ENCODE measurements at places on chromosomes 4 and X.

GRCh38 chr4:145736241-145736831 lies 56.4 kb downstream of the C4orf51 start:
- H3K4me1 ChIP-seq: peaks cover 54% of the 10 kb centered on the region
- H3K4me3 ChIP-seq: no peak overlapping the region
- H3K27me3 ChIP-seq: no peaks in the 10 kb centered on the region

GRCh38 chr4:175176710-175177109 lies 258.6 kb downstream of the ADAM29 start:
- no peak overlapping the region for H3K27ac ChIP-seq
- no peaks in the 10 kb centered on the region for H3K36me3 ChIP-seq
- no peak for DNase-seq
- H3K4me3 ChIP-seq: no peak overlapping the region
- no peaks in the 10 kb centered on the region for H3K27me3 ChIP-seq

GRCh38 chr4:52592287-52592686 lies 66.8 kb downstream of the USP46 start:
- H3K4me1 ChIP-seq: no peaks in the 10 kb centered on the region
- H3K36me3 ChIP-seq: peaks cover 8% of the 10 kb centered on the region
- no peak for DNase-seq
- H3K4me3 ChIP-seq: no peak overlapping the region
- H3K27ac ChIP-seq: no peak overlapping the region

DNA sequence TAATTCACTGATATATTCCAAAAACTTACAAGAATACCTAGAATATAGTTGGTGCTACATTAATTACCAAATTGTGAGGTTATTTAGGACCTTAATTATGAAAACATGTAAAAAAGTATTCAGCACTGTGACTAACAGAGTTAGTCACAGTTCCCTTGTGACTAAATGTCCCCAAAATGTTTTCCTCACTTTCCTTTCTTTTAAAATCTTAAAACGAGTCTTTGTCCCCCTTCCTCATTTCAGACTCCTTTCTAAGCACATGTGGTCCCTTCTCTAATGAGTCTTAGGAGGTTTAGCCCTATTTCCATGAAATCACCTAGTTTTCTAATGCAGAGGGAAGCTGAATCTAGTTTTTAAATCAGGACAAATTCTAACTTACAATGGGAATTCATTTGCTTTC lies 175.0 kb downstream of the PPP3CA start:
- H3K36me3 ChIP-seq: no peaks in the 10 kb centered on the region
- peaks cover 29% of the 10 kb centered on the region for H3K4me1 ChIP-seq
- no peak overlapping the region for H3K27ac ChIP-seq

DNA sequence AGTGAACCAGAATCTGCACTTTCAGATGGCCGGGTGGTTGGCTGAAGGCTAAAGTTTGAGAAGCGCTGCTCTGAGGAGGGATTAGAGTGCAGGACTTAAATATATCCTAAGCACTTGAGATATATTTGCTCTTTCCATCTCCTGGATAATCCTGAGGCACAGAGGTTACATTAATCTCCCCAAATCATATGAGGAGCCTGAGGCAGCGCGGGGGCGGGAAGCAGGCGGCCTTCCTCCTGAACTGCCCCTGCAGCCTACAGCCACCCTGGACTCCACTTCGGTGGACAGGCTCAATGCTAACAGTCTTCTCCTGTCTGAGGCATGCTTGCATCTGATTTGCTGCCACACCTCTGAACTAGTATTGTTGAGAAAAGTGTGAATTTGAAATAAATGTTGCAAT lies 72.5 kb downstream of the AFAP1 start:
- no peak for DNase-seq
- peaks cover 15% of the 10 kb centered on the region for H3K4me1 ChIP-seq
- peaks cover 44% of the 10 kb centered on the region for H3K36me3 ChIP-seq
- H3K4me3 ChIP-seq: no peak overlapping the region
- H3K27ac ChIP-seq: no peak overlapping the region

GRCh38 chrX:109830157-109830703 lies 97.2 kb upstream of the ACSL4 start:
- no peaks in the 10 kb centered on the region for H3K27me3 ChIP-seq
- H3K4me3 ChIP-seq: no peak overlapping the region
- H3K4me1 ChIP-seq: no peaks in the 10 kb centered on the region
- H3K27ac ChIP-seq: no peak overlapping the region
- DNase-seq: no peak

- no peaks in the 10 kb centered on the region for H3K27me3 ChIP-seq
- no peak overlapping the region for H3K4me3 ChIP-seq
- H3K27ac ChIP-seq: no peak overlapping the region
- H3K4me1 ChIP-seq: no peaks in the 10 kb centered on the region
Observed at GRCh38 chr4:22668702-22669101, 24.0 kb upstream of the GBA3 start.

DNA sequence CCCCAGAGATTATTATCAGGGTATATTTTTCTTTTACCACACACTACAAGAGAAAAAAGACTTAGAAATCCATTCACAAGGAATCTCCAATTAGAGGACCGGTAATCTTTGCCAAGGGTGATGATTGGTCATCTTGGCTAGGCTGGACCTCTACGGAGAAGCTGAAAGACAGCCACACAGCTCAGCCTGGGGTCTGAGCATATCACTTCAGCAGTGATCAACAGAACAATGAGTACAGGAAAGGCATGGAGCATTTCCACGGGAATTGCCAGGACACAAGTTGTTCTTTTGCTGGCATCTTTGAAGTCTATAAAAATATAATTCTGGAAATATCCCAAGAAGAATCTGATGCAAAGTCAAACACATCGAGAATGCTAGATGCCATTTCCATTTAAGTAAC lies 191.5 kb downstream of the TENM3 start:
- H3K27ac ChIP-seq: no peak overlapping the region
- no peak overlapping the region for H3K4me3 ChIP-seq
- H3K4me1 ChIP-seq: no peaks in the 10 kb centered on the region
- no peaks in the 10 kb centered on the region for H3K27me3 ChIP-seq
- DNase-seq: no peak
- H3K36me3 ChIP-seq: no peaks in the 10 kb centered on the region

- peaks cover 42% of the 10 kb centered on the region for H3K36me3 ChIP-seq
- no peaks in the 10 kb centered on the region for H3K27me3 ChIP-seq
- H3K4me3 ChIP-seq: peak overlapping the region; percentile 95
- H3K4me1 ChIP-seq: peaks cover 65% of the 10 kb centered on the region
- H3K27ac ChIP-seq: no peak overlapping the region
Observed at GRCh38 chr4:82371497-82371896, 2.3 kb downstream of the HNRNPD start.

GRCh38 chr4:20323991-20324390 lies 72.3 kb downstream of the SLIT2 start:
- DNase-seq: no peak
- no peaks in the 10 kb centered on the region for H3K36me3 ChIP-seq
- no peak overlapping the region for H3K27ac ChIP-seq
- no peaks in the 10 kb centered on the region for H3K27me3 ChIP-seq

- H3K4me3 ChIP-seq: no peak overlapping the region
- no peak overlapping the region for H3K27ac ChIP-seq
- peaks cover 8% of the 10 kb centered on the region for H3K4me1 ChIP-seq
- H3K27me3 ChIP-seq: no peaks in the 10 kb centered on the region
Observed at GRCh38 chr4:152991398-152991797, 55.3 kb downstream of the FHDC1 start.

DNA sequence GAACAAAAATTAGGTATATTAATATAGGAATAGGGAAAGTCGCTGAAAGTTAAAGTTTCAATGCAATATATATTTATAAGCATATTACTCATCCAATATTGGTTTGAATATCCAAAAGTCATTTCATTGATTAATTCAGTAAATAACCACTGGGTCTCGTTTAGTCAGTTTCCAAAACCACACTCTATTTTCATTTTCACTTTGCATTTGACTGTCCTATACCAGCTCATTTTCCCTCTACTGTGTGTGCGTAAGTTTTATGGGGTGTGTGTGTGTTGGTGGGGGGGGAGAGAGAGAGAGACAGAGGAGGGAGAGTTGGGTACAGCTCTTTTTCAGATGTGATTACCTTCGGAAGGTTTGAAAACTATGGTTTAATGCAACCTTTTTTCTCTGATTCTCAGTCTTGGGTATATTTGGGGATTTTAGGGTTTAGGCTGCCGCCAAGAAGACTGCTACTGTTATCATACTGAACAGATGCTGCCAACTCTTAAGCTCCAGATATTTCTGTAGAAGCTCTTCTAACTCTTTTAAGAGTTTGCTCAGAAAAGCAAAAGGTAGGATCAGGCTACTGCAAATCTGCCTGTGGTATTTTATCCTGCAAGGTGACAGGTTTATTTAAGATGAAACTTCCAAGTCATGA lies 1427.4 kb downstream of the PCDH7 start:
- H3K4me1 ChIP-seq: no peaks in the 10 kb centered on the region
- no peak overlapping the region for H3K4me3 ChIP-seq
- no peaks in the 10 kb centered on the region for H3K27me3 ChIP-seq
- no peak overlapping the region for H3K27ac ChIP-seq
- DNase-seq: no peak

DNA sequence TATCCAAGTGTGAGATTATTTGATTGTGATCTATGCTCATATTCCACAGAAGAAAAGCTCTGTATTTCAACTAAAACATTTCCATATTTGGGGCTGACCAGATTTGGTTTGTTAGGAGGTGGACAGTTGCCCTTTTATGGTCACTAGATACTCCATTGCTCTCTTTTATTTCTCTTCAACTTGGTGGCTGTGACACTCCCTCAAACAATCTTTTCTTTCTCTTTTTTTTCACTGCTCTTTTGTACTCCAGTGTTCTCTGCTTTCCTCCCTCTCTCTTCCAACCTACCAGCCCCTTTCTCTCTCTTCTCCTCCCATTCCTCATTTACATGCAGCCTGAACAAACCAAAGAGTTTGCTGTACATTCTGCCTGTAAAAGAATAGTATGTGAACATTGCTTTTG lies 48.8 kb downstream of the RBPJ start:
- no peaks in the 10 kb centered on the region for H3K36me3 ChIP-seq
- H3K4me1 ChIP-seq: peaks cover 51% of the 10 kb centered on the region
- no peaks in the 10 kb centered on the region for H3K27me3 ChIP-seq
- DNase-seq: no peak
- H3K4me3 ChIP-seq: no peak overlapping the region

DNA sequence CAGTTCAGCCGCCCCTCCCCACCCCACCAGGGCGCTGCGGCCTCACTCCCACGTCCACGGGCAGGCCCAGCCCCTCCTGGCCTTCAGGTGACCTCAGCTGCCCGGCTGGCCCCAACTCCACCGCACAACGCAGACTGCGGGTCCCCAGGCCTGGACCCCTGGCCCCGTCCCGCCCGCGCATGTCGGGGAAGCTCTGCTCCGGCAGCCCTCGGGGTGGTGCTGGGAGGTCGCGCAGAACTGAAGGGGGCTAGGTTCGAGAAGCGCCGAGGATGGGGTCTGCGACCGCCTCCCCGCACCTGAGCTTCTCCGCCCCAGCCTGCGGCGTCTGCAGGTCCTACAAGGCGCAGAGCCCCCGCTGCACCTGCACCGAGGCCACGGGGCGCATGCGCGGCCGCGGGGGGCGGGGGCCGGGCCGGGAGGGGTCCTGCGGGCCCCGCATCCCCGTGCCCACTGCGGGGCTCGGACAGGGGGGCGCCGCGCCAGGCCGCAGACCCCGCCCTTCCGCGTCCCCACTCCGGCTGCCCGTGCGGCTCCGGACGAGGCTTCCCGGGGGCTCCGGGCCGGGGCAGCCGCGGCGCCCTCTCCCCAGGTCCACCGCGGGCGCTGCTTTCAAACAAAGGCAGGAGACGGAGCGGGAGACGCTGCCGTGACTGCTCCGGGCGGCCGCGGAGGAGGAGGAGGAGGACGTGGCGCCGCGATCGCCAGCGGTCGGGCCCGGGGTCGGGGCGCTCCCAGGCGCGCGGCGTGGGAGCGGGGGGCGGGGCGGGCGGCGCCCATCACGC lies 672 bp upstream of the NAT8L start:
- H3K36me3 ChIP-seq: no peaks in the 10 kb centered on the region
- H3K4me3 ChIP-seq: peak overlapping the region; percentile 43
- H3K4me1 ChIP-seq: peaks cover 10% of the 10 kb centered on the region

- H3K4me3 ChIP-seq: peak within 1 kb of the TSS; percentile 60
- peak within 1 kb of the TSS; percentile 39 for H3K27ac ChIP-seq
Observed at GRCh38 chrX:17374619-17375366, at the start of gene NHS. Gene NHS (plus strand): TSS chrX:17375200. CDS start chrX:17375758, 558 bp downstream.

DNA sequence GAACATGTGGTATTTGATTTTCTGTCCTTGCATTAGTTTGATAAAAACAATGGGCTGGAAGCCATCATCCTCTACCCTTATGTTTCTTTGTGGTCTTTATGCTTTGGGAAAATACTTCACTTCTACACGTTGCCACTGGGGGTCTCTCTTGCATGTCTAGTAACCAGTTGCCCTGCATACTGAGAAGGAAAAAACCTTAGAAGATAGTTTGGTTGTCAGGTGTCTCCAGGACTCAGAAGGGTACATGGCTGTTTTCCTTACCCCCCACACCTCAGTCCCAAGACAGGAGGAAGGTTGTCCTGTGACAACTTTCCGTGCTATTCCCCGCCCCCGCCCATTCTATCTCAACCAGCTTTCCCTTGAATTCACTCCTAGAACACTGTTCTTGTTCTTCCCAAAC lies 62.1 kb upstream of the LANCL3 start:
- no peaks in the 10 kb centered on the region for H3K36me3 ChIP-seq
- no peak overlapping the region for H3K27ac ChIP-seq
- H3K4me3 ChIP-seq: no peak overlapping the region
- no peak for DNase-seq

DNA sequence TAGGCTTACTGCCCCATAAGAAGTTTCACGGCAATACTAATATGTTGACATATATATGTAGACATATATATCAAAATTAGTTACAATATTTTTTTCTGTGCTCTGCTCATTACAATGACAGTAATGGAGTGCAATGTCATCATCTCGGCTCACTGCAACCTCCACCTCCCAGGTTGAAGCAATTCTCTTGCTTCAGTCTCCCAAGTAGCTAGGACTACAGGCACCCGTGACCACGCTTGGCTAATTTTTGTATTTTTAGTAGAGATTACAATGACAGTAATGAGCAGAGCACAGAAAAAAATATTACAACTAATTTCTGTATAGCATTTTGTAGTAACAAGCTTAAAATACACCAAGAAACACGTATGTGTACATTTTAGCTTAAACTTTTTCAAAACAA lies 7.6 kb downstream of the EIF4E start:
- DNase-seq: no peak
- H3K4me3 ChIP-seq: no peak overlapping the region
- H3K27ac ChIP-seq: no peak overlapping the region
- peaks cover 17% of the 10 kb centered on the region for H3K4me1 ChIP-seq
- H3K36me3 ChIP-seq: peaks cover 18% of the 10 kb centered on the region
- H3K27me3 ChIP-seq: no peaks in the 10 kb centered on the region

- H3K27me3 ChIP-seq: no peaks in the 10 kb centered on the region
- H3K4me3 ChIP-seq: no peak overlapping the region
- no peaks in the 10 kb centered on the region for H3K4me1 ChIP-seq
- no peak for DNase-seq
- no peaks in the 10 kb centered on the region for H3K36me3 ChIP-seq
- H3K27ac ChIP-seq: no peak overlapping the region
Observed at GRCh38 chrX:107552930-107553329, 75.4 kb upstream of the PRPS1 start.

- no peaks in the 10 kb centered on the region for H3K27me3 ChIP-seq
- no peak for DNase-seq
- no peaks in the 10 kb centered on the region for H3K4me1 ChIP-seq
Observed at GRCh38 chrX:19177721-19178120, 55.5 kb upstream of the ADGRG2 start.

Measured in heart right ventricle (tissue), 16 donors.